ENCODE measurements at places on chromosomes 3 and 15.

DNA sequence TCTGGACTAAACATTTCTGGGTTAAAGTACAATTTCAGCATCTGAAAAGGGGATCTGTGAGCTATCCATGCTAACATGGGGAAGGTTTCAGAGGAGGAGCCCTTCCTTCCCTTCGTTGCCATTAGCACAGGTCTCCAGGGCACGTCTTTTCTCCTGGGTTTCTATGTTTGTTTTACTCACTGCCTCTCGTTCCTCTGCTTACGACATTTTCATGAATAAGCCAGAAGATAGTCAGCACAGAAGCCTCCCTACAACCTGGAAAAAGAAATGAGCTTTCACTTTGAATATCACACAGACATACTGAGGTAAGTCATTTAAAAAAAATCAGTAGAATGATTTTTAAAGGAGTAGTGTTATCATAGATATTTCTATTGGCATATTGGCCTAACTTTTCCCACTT is 117.2 kb upstream of the KCNMB2 start:
- no peak for DNase-seq

DNA sequence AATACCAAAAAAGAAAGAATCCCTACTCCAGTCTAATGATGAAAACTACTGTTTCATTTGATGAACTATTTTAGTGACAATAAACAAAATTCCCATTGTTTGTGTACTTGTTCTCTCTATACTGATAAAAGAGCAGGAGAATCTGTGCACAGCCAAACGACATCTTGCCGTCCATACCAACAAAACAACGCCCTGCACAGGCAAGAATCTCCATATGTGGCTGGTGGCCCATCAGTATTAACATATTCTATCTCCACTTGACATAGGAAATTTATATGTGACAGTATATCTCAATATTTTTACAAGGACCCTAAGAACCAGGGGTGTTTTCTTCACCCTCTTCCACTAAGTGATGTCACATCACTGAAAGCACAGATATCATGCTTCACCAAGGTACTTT is 279.5 kb downstream of the ULK4 start:
- DNase-seq: no peak

DNA sequence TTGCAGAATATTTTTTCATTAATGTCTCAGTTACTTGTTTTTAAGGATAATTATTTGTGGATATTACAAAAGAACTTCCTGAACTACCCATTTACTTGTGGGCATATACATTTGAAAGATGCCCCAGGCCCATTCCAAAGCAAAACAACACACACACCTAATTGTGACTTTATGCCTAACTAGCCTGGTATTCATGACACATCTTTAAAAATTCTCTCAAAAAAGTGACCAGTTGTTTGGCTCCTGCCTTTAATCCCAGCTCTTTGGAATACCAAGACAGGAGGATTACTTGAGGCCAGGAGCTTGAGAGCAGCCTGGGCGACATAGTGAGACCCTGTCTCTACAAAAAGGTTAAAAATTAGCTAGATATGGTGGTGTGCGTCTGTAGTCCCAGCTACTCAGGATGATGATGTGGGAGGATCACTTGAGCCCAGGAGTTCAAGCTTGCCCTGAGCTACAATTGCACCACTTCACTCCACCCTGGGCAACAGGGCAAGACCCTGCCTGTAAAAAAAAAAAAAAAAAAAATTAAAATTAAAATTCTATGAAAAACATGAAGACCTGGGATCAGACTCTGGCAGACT is 51.7 kb upstream of the SLC4A7 start:
- DNase-seq: no peak

- peak; percentile 8 for DNase-seq
These were observed 89.8 kb downstream of the LRRC3B start for GRCh38 chr3:26712211-26713026.

DNA sequence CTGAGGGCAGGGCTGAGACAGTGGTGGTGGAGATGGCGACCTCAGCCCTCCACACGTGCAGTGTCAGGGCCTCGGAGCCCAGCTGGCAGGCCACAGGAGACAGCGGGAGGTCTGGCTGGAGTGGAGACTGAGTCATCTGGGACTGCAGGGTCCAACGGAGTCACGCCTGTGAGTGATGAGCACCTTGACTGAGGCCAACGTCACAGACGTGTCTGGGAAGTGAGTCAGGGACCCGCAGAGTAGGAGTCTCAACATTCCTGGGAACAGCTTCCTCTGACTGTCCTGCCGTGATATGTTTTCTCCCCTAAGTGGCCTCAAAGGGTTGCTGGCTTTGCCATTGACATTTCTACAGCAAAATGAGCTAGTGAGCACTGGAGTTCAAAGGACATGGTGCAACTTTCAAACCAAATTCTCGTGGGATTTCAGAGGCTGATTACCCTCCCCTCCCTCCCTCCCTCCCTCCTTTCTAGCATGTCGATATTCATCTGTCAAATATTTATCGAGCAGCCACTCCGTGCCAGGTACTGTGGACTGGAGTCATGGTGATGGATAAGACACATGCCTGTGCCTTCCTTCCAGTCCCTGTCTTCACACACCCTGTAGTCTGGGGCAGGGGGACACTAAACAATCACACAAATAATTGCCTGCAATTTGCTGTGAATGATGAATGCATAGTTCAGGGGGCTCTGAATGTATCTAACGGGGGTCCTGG is 53.3 kb upstream of the AMOTL2 start:
- no peak for DNase-seq

DNA sequence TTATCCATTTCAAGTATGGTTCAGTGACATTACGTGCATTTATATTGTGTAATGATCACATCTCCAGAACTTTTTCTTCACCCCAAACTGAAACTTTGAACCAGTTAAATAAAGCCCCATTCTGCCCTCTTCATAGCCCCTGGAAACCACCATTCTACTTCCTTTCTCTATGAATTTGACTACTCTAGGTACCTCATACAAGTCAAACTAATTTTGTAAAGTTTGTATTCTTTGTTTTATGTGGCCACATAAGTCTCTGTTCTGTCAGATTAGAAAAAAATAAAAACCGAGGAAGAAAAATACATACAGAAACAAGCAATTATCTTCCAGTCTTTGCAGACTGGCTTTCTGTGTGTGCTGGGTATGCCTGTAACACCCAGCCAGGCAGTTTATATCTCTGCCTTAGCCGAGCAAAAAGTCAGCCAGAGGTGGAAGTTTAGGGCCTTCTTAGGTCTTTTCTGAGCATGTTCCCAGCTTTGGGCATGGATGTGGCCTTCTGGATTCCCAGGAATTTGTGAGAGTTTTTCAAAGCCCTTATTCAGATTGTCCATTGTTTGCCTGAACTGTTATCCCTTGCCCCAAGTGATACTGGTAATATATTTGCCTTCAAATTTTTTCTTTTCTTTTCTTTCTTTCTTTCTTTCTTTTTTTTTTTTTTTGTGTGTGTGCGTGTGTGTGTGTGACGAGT is 6.0 kb upstream of the GRAMD1C start:
- DNase-seq: no peak

DNA sequence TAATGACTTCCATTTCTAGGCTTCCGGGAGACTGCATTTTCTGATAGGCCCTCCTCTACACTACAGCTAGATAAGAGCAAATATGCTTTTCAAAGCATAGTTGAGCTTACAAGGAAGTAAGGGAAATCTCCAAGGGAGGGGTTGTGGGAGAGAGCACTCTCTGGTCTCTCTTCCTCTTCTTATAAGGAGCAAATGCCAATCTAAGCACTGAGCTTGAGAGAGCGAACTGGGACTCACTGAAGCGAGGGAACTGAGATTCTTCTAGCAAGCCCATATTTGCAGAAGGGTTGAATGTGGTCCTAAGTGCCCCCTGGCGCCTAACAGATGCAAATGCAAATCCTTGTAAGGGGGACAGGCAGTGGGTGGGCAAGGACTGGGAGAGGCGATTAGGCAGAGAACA is 164.8 kb downstream of the ERC2 start:
- no peak for DNase-seq

GRCh38 chr15:51692154-51692553 is 10.9 kb downstream of the SCG3 start:
- no peak for DNase-seq
